ENCODE measurements at places on chromosomes 5 and 9.

GRCh38 chr5:34651791-34652190, 4.3 kb upstream of the RAI14 start:
- DNase-seq = no peak

GRCh38 chr9:6739218-6739617, 18.6 kb upstream of the KDM4C start:
- DNase-seq = no peak

- no peak for DNase-seq
These were observed 114.3 kb downstream of the STARD4 start for GRCh38 chr5:111398013-111398412.

- DNase-seq = no peak
These were observed 335.1 kb upstream of the PIK3R1 start for GRCh38 chr5:67880511-67880805.

GRCh38 chr9:130908878-130909355, 12.3 kb upstream of the QRFP start:
- DNase-seq = no peak

- DNase-seq = no peak
These were observed 31.2 kb upstream of the ACTBL2 start for GRCh38 chr5:57513785-57514184.

GRCh38 chr5:165031371-165031770, 1526.0 kb downstream of the MAT2B start:
- DNase-seq = no peak

GRCh38 chr5:35478856-35479682, 138.6 kb upstream of the SPEF2 start:
- no peak for DNase-seq

DNA sequence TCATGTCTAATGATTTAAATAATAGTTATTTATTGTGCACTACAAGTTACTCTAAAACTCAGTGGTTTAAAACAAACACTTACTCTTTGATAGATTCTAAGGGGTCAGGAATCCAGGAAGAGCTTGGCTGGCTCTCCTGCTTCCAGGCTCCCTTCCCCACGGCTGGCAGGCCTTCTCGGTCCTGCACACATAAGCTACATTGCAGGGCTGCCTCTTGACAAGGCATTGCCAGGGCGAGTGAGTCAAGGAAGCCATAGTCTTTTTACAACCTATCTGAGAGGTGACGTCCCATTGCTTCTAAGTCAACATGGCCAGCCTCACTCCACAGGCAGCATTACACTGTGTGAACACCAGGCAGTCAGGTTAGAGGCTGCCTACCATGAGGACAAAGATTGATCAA, 119.8 kb downstream of the AUH start:
- no peak for DNase-seq

- DNase-seq = no peak
These were observed 516.9 kb upstream of the ZNF608 start for GRCh38 chr5:125263356-125263755.

GRCh38 chr5:342501-343460, 21.3 kb downstream of the AHRR start:
- DNase-seq = no peak

DNA sequence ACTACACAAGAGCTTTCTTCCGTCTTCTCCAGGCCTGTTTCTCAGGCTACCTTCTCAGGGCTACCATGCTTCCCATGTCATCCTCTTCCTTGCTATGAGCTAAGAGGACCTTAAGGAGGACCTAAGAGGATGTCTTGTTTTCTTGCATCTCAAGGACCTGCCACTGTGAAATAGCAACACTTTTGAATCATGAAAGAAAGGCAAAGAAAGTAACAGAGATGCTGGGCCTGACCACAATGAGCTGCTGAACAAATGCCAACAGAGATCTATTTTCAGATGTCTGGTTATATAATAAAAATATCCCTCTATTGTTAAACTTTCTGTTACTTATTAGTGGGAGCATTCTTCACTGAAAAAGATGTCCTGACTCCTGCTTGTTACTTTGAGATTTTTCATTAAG, 36.7 kb upstream of the ANXA1 start:
- DNase-seq = no peak

GRCh38 chr5:1294835-1295649, at the start of gene TERT:
TERT (minus strand) TSS chr5:1295068; CDS start chr5:1294989, 79 bp downstream.
- DNase-seq = peak; percentile 71

DNA sequence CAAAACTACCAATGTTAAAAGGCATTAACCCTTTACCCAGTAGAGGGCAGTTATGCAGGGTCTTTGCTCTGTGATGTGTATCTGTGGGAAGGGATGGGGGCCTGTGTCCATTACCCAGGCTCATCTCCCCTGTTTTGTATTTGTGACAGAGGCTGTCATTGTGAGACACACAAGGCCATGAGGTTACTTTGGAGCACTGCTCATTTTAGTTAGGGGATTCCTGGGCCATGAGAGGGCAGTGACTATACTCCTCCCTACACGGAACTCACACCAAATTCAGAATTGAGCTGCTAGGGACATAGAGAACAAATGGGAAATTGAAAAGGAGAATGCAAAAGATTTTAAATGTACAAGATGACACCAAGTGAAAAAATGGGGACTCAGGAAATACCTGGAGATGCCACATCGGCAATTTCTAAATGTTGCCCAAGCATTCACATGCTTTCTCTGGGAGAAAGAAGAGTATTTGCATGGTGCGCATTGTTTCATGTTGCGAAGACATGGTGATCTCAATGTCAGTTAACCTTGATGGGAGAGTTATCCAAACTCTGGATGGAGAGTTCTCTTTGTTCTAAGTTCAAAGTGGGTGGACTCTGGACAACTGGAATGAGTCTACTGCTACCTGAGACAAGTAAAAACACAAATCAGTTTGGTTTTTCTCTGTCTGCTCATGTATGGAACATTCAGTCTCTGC, 32.5 kb downstream of the C9orf152 start:
- DNase-seq = no peak

- DNase-seq = no peak
These were observed 18.6 kb downstream of the C9orf57 start for GRCh38 chr9:72041775-72042194.

DNA sequence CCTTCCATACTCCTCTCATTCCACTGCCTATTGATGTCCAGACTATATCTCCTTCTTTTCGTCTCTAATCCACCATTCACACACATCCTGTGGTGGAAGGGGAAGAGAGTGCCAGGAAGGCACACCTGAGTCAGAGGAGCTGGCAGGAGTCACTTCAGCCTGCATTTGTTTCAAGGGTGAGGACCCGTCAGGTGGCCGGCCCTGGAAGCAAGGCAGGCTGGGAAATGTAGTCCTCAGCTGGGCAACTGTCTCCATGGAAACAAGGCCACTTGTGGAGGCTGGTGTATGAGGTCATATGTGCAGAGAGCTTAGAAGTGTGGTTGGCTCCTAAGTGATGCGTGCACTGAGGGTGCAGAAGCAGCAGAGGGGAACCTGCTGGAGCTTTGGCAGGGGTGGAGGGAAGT, 278.4 kb downstream of the NSG2 start:
- DNase-seq = no peak

- DNase-seq = no peak
These were observed 75.4 kb downstream of the TSSK1B start for GRCh38 chr5:113359419-113359818.

DNA sequence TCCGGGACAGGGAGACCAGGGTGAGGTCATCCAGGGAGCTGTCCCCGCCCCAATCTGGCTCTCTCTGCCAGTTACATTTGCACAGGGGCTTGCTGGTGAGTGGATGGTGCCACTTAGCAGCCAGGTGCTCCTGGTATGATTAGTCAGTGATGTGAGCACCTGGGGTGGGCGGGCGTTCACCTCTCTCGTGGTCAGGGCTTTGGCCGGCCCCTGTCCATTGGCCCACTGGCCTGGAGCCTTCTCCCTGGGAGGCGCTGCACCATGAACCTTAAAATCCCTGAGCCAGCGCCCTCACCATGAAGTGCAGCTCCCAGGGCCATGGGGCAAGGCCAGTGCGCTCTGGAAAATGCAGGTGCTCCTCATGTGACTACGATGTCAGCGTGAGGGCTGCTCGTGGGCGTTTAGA, 2.0 kb downstream of the NKD2 start:
- no peak for DNase-seq

GRCh38 chr9:101115102-101115501, 86.6 kb downstream of the PLPPR1 start:
- no peak for DNase-seq

DNA sequence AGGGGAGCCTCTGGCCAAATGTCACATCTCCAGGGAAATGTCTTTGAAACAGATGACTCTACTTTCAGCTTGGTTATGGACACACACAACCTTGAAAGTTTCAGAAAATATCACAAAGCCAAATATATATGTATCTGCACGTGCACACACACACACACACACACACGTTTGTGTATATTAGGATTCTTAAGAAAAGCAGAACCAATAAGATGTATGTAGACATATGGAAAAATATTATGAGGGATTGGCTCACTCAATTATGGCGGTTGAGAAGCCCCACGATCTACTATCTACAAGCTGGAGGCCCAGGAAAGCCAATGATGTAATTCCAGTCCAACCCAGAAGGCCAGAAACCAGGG, 194.9 kb downstream of the PALM2AKAP2 start:
- no peak for DNase-seq

DNA sequence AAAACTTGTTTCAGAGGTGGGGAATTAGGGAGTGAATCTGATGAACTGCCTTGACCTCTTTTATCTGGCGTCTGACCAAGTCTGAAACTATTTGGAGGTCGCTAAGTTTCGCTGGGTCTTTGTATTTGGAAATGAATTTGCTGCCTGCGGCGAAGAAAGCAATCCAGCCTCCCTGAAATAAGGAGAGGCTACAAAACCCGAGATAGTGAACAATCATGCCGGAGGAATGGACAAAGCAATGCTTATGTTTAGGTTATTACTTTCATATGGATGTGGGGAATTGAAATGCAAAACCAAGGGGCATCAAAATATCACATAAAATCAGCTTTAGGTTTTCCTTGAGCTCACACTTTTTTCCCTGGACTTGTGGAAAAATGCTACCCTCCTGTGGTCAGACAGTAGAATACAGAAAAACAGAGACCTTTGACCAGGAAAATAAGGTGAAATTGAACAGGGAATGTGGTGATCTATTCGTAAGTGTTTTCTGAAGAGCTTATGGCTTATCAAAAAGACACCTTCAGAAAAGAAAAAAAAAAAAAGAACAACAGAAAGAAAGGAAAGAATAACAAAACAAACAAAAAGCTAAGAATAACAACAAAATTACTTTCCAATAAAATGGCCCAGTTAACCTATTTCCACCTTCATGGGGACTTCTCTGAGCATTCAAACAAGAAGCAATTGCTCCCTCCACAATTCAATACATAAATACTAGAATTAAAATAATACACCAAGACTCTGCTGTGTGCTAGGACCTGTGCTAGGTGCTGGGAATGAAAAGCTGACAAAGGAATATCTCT, 68.6 kb upstream of the DPYSL3 start:
- DNase-seq = no peak

DNA sequence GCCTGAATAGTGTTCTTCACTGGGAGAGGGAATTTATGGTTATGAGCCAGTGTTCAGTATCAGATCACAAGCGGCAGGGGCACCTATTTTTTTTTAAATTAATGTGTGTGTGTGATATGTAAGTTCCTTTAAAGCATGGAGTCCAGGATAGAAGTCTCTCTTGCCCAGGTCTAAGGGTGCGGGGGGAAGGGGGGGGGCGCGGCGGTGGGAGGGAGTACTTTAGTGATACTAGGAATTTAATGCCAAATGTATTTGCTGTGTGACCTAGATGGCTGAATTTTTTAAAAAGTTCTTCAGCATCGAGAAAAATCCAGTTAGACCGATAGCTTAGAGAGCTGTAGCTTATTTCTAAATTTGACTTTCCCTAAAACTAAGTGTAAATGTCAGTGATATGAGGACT, 1.5 kb upstream of the FCHO2 start:
- DNase-seq = no peak

DNA sequence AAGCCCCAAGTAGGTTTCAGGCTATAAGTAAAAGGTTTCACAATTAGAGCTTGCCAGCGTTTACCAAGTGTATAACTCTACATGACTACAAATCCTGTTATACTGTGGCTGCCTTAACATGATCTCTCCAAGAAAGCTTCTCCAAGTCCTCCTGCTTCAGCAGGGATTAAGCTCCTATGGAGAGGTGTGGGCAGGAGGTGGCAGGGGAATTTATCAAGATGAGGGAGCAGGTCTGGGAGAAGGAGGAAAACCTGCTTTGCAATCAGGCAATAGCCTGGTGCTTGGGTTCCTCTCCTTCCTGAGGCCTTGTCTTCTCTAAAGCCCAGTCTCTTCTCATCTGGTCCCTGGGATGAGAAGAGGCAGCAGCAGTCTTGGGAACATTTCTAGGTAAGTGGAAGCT, 135.2 kb downstream of the TSSK1B start:
- DNase-seq = no peak

- no peak for DNase-seq
These were observed 1809.9 kb upstream of the ACO1 start for GRCh38 chr9:30574355-30575151.

DNA sequence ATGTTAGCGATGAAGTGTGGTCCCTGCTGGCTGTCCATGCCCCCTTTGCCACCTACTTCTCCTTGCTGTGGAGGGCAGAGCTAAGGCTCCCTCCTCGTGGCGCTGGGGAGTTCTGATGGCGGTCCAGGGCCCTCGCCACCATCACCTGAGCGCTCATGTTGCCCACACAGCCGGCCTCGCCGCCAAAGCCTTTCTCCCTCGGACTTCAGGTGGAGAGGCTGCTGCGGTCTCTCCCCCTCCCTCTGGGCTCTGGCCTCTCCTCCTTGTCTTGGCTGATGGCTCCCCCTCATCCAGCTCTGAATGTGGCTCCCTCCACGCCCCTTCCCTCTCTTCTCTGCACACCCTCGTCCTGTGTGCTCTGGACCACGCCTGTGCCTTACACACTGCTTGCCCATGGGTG, 14.5 kb upstream of the LPCAT1 start:
- DNase-seq = no peak

DNA sequence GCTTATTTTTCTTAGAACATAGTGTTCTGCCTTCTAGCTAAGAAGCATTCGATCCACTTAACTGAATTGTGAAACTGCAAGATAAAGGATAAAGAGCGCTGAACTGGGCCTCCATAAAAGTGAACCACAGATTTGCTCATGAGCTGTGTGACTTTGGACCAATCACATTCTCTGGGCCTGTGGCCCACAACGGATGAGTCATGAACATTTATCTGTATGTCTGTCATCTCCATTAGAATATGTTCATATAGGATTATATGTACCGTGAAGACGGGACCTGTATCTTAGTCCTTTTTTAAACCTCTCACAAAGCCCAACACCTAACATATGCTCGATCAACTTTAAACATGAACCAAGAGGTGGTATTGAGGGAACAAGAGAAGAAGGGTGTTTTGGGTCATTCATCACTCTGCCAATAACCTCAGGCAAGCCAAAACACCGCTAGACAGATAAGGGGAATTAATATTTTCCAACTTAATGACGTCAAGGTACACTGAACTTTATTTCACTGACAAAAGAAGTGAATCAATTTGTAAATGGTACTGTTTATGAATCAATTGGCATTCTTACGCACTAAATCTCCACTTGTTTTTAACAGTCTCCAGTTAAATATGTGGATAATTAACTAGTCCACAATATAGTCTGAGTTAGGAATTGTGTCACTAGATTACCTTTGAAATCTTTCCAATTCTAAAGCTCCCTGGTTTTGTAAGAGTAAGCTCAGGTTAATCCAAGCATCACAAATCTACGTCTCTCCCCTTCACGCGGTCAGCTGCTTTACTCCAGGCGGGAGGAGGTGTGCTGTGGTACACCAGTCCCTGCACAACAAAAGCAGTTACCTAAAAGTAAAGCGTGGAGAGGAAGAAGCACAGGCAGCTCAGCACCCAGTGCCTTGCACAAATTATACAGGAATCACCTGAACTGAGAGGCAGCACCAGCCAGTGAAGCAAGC, 1.6 kb downstream of the TMEM245 start:
- DNase-seq = no peak
